ENCODE measurements at places on chromosomes 12 and 14.

DNA sequence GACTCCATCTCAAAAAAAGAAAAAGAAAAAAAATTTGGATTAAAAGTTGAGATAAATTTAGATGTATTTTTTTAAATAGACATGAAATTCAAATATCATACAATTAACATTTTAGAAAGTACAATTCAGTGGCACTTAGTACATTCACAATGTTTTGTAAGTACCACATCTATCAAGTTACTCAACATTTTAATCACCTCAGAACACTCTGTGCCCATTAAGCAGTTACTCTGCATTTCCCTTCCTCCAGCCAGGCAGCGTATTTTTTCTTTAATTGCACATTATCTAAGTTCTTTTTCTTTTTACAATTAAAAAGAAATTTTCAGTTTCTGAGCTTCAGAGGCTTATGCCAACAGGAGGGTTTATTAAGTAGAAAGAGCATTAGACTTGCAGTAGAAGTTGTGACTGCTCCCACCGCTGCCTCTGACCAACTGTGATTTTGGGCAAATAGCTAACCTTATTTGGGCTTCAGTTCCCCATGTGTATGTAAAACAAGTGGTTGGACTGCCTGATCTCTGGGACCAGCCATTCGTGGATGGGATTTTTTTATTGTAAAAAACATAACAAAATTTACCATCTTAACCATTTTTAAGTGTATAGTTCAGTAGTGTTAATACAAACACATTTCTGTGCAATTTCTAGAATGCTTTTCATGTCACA lies 65.7 kb downstream of the WNK1 start:
- DNase-seq = no peak

- DNase-seq = no peak
Measured at GRCh38 chr14:72480464-72481243, 413.2 kb downstream of the DPF3 start.

DNA sequence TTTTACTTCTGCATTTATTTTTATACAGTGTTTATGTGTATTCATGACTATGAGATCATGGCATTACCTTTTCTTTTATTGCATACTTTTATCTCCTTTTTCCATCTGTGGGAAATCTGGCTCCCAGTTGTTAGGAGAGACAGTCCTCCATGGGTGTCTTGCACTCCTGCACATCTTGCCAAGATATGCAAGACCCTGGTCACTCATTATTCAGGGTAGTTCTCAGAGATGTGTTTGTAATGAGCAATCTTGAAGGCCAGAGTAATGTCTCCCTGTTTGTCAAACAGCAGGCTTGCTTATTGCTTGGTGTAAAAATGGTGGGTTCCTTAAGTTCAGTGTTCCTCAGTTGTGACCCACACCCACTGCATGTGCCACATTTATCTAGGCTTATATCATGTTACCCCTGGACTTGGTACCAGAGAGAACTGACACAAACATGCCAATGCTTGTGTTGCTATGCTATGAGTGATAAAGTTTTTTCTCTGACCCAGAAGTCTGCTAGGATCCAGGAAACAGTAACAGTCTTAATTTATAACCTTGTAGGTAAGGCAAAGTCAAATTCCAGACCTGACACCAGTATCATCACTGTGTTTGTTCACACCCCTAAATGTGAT lies 36.8 kb downstream of the PPHLN1 start:
- DNase-seq = no peak

DNA sequence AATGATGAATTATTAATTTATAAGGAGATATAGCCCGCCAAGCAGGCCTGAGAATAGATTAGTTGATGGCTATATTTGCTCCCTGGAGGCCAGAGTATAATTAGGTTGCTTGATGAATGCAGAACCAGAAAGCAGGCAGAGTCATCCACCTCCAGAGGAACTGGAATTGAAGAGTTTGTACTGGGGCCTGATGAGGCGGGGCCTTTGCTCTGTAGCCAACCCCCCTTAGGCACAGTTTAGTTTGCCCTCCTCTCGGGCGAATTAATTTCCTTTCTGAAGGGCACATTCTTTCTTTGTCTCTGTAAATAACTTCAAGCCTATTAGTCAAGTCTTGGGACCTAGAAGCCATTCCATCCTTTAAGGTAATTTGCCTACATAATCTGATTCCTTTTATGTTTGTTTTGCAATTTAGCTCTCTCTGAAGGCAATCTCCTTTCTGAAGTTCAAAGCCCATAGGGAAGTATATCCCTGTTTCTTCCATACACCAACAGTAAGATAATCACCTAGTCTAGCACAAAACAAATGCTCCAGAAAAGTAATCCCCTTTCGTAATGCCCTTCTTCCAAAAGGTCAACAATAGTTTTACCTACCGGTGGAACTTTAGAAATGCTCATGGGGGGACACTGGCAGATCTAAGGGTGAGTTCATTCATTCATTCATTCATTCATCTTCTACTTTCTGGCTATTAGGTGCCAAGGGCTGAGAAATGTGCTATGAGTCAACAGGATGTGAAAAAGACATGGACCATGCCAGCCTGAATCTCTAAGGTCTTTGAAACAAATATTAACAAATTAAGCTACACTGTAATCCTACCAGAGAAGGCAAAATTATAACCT lies 84.8 kb upstream of the NUDT4 start:
- DNase-seq = no peak

DNA sequence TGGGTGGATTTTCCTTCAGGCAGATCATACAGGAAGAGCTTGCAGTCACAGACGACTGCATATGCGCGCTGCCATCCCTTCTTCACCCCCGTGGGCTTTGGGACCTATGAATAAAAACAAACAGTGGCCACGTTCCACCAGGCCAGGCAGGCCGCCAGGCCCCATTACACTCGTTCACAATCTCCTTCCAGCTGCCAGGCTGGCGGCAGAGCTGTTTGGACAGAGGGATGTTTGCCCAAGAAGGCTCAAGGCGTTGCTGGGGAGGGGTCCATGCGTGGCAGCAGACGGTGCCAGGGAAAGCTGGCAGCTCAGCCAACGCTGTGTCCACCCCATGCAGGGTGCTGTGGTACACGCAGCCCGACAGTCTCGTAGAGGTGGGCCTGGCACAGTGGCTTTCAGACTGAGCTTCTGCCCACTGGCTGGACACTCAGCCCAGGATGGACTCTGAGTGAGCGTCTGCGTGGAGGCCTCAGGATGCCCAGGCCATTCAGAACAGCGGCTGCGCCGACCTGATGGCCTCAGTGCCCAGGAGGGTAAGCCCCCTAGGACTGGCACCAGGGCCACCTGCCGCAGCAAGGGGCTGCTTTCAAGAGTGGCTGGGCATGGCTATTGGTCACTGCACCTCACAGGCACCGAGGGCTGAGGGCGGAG lies 27.5 kb downstream of the AMN start:
- DNase-seq = no peak

GRCh38 chr12:18222699-18223098 lies 38.6 kb upstream of the PIK3C2G start:
- no peak for DNase-seq

- no peak for DNase-seq
Measured at GRCh38 chr14:42750771-42751170, 1144.1 kb downstream of the LRFN5 start.

DNA sequence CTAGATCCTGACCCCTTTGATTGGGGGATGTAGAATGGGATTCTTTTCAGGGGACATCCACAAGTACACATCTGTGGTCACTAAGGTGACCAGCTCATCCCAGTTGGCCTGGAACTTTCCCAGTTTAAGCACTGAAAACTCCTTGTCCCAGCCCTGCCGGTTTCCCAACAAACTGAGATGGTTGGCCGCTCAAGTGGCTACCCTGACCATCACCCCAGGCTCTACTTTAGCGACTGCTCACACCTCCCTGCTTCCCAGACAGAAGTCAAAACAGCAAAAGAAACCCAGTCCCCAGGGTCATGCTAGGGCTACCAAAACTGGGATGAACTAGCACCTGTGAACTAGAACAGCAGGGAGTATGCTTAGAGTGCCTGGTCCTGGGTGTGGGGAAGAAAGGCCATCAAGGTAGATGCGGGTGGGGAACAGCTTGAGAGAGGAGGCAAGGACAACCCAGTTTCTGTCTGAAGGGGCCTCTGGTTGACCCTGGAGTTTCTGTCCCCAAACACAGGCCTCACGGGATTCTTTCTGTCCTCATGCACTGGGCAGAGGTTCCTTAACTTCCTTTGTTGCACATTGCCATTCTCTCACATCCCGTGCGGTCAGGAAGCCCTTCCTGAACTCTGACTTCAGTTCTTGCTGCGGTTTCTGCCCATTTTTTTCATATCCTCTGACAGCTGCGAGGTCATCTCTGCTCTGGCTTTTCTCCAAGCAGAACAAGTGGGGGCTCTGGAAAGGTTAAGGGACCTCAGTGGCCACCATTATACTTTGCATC lies 1.6 kb downstream of the LTB4R start:
- no peak for DNase-seq

DNA sequence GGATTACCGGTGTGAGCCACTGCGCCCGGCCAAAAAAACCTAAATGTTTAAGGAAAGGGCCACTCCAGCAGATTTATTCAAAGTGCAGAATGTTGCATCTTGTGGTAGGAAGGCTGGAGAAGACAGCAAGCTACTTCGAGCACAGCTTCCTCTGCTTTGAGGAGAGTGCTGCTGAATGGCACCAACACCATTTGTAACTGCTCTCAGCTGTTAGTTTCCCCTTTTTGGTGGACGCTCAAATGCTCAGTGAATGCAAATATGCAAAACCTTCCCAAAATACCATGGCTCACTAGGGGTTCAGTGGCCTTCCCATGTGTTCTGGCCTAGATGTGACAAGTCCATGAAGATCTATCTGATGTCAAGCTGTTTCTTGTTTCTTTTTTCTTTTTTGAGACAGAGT lies 2.9 kb upstream of the TDRD9 start:
- no peak for DNase-seq

GRCh38 chr14:59229653-59230406 lies 41.4 kb downstream of the DAAM1 start:
- DNase-seq = no peak

DNA sequence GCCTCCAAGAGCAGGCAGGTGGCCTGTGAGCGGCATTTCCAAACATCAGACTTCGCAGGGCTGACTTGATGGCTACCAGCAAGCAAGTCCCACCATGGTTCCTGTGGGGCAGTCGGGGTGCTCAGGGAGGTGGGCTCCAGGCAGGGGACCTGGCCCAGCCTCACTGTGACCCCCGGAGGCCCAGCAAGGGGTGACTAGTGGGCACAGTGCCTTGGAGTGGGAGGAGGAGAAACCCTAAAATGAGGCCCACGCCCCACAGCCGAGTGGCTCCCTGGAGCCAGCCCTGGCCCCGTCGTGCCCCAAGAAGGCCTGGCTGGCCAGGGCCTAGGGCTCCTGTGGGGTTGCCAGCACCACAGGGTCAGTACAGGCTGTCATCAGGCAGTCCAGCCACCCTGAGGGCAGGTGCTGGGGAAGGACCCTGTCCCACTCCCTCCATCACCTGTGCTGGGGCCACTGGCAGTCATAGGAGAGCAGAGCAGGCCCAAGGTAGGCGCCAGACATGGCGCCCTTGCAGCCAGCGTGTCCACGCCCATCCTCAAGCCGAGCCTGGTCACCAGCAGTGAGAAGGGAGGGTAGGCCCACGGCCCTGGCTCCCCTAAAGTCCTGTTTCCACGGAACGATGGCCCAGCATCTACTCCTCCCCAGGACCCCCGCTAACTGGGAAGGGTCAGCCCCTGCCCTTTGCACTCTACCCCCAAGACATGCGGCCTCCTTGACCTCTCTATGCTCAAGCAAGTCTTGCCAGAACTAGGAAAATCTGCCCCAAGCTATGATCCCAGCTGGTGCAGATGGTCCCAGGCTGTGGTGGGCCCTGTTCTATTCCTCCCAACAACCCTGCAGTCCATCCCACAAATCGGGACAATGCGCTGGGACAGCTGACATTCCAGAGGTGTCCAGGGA lies 144.2 kb upstream of the C14orf180 start:
- DNase-seq = peak; percentile 3

DNA sequence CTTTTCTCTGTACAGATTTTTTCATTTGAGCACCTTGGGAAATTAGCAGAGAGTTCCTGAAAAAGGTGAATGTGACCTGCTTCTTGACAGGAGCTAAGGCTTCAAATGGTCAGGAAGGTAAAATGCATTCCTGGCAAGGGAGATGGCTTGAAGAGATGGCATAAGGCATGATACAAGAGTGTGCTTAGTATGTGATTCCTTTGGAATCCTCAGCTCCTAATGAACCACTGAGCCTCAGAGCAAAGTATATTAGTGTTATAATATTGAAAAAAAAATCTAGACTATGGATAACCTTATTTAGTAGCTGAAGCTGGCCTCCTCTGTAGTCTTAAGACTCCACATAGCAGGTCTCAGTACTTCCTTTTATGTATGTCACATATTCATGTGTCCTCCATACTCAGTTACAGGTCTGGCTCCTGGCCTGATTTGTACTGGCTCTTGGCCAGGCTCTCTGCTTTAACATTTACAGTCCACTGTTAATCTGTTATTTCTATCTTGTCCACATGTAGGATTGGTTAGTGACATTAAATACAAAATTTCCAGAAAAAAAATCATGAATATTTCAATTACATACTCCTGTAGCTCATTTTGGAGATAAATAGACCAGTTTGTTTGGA lies 17.9 kb downstream of the TOGARAM1 start:
- no peak for DNase-seq

DNA sequence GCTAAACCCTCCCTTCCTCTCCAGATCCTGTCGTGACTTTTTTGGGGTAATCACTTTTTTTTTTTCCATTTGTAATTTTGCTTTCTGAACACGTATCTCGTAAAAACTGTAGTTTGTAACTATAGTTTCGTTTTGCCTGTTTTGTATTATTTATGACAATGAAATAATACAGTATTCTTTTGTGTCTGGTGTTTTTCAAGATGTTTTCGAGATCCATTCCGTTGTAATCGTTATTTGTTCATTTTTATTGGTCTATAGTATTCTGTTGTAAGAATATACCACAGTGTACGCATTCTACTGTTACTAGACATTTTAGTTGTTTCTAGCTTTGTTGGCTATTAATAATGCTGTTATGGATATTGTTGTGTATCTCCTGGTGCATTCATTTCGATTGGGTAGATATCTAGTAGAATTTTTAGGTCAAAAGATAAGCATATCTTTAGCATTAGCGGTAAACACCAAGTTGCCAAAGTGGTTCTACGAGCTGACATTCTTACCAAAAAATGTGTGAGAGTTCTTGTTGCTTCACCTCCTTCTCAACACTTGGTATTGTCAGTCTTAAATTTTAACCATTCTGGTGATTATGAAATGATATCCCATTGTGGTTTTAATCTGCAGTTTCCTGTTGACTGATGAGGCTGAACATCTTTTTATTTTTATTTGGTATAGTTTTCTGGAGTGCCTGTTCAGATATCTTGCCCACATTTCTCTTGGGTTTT lies 92.3 kb upstream of the EVL start:
- no peak for DNase-seq

GRCh38 chr12:71250166-71250565 lies 92.4 kb upstream of the TSPAN8 start:
- DNase-seq = no peak
